ENCODE measurements at places on chromosomes 7 and 10.

DNA sequence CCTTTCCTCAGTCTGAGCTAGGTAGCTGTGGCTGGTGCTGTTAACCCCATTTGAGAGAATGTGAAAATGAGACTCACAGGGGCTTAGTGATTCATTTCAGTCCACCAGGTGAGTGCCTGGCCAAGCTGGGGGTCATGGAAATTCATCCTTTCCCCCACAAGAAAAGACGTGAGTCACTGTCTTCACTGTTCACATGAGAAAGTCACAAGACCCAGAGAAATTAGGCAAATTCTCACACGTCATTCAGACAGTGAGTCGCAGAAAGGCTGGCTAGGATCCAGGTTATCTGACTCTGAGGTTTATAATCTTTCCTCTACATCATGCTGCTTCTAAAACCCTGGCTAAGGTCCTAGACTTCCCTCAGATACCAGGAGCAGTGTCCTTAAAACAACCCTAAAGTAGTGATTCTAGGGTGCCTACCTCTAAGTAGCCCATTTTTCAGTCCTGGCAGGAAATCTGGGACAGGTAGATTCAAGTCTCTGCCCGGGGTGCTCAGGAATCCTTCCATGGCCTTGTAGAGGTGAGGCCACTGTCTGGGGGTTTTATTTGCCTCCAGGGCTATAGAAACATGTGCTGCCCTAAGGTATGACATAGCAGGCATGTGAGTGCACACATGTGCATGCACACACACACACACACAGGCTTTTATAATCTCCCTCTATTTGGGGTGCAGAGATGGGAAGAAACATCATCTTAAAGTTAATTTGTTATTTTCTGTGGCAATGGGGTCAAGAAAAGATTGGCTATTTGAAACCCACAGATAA lies 427.9 kb upstream of the CELF2 start:
- DNase-seq, result no peak

DNA sequence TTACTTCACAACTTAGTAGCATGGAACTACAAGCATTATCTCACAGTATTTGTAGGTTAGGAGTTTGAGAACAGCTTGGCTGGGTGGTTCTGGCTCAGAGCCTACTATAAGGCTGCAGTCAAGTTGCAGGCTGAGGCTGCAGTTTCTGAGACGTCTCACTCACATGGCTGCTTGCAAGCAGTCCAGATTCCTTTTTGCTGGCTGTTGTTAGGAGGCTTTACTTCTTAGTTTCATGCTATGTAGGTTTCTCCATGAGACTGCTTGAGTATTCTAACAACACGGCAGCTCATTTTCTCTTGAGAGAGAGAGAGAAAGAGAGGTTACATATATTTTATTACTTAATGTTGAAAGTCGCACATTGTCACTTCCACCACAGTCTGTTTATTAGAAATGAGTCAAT lies 1073.9 kb downstream of the NXPH1 start:
- peak; percentile 25 for DNase-seq

DNA sequence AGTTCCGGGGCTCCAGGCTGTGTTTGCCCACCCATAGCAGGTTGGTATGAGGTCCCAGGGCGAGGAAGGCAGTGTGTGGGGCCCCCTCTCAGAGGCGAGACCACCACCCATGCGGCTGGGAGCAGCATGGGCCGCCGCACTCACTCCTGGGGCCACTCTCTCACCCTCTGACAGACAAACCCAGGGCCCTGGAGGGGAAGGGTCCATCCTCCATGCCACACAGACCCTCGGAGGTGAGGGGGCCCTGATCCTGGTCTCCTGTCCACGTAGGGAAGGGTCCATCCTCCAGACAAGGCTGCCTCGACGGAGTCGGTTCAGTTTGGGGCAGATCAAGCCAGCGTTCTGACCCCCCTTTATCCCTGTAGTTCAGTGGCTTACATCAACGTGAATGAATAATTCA lies 230.8 kb downstream of the ELFN1 start:
- DNase-seq, result no peak

DNA sequence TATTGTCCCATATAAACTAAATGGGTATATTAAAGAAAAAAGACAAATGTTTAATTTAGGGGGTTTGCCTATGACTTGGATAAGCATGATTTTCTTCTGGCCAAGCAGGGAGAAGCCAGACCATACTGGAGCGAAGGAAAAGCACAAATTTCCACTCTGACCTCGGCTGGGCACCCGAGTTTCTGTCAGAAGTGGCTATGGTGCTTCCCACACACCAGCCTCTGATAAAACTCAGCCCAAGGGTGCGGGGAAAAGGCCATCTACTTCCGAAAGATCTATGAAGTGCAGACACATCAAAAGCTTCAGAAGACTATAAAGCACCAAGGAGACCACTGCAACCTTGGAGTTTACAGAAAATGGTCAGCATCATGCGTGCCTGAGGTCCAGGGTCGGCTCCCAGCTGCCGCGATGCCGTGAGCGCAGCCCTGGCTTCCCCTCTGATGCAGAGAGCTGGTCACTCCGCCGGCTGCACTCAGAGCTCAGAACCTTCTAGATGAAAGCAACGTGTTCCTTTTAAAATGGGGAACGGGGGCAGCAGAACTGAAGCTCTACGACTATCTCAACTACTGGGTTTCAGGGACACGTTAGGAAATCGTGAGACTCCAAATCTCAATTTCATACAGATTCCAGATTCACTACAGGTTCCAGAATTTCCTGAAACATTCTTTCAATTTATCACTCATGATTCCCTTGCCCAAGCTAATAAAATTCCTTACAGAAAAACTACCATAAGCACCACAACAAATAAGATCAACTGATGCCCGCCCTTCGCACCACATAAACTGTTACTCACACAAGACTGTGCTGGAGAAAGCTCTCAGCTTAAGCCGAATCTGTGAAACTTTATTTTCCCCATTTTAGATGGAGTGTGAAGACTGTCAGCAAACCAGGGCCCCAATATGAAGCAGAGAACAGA lies 84.5 kb downstream of the DIP2C start:
- DNase-seq, result no peak

DNA sequence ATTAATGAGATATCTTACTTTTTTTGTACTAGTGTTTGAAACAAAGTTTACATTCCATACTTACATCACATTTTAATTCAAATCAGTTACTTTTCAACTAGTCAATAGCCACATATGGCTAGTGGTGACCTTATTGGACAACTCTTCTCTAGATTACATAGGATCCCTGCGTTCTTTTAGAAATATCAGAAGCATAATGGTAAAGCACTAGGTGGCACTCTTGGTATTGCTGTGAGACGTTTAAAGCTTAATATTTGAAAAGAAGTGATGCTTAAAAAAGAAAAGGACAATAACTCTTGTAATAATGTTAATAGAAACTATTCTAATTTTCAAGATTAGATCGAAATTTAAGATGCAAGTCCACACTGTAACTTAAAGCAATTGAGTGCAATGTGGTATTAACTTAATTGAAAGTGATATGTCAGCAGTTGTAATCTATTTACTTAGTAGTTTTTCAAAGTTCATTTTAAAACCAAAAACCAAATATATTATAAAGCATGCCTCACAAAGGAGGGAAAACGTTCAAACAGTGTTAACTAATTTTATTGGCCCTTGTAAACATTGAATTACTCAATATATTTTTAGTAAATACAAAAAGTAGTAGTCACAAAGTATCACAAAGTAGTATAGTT lies 339.1 kb downstream of the ATRNL1 start:
- DNase-seq, result peak; percentile 41

DNA sequence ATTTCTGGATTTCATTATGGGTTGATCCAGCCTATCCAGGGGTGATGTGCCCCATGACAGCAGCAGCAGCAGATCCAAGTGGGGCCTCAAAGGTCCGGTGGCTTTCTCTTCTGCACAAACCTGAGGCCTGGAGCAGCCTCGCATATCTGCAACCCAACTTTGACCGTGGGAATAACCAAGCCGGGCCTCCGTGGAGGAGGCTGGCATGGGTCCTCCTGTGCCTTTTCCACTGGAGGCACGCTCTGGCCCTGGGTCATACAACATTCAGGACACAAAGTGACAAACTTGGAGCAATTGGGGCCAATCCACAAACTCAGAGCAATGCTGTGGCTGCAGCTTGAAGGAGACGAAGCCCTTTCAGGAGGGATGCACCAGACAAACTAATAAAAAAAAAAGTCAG lies 330.0 kb upstream of the MKI67 start:
- DNase-seq, result no peak

DNA sequence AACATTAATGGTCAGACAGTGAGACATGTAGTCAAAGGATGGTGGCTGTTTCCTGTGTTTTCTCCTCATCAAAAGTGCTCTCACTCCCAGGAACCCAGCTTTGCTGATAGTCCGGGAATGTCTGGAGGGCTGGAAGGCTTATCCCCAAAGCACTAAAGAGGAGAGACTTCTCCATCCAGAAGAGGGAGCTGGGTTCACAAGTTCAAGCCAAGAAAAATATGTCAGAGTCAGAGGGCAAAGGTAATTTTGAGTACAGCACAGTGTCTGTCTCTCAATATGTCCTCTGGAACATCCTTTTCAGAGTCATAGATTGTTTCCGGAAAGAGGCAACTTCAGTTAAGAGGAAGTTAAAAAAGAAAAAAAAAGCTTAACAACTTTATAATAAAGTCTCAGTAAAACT lies 281.5 kb upstream of the PHYHIPL start:
- peak; percentile 14 for DNase-seq

- peak; percentile 71 for DNase-seq
Measured at GRCh38 chr10:69337296-69338132, 59.2 kb downstream of the HK1 start.

GRCh38 chr10:77834943-77835668 lies 91.4 kb downstream of the DLG5 start:
- DNase-seq, result no peak

DNA sequence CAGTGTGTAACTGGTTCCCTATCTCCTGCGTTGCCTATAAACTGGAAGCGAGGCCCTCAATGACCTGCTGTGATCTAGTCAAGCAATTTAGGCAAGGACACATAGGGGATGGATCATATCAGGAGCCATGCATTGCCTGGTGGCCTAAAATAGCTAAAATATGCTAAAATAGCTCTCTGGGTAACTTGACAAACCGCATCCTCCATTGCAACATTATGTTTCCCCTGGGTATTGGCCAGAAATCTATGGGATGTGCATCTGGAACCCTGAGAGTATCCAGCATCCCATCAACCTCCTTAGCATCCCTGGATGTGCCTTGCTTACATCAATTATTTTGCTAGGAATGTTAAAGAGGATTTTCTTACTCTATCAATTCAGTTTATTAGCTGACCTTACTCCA lies 91.7 kb upstream of the ADCY1 start:
- DNase-seq, result no peak

- DNase-seq, result no peak
Measured at GRCh38 chr10:114260366-114260765, 21.3 kb downstream of the VWA2 start.

GRCh38 chr10:101050208-101051069 lies 11.3 kb upstream of the KAZALD1 start:
- DNase-seq, result peak; percentile 89

DNA sequence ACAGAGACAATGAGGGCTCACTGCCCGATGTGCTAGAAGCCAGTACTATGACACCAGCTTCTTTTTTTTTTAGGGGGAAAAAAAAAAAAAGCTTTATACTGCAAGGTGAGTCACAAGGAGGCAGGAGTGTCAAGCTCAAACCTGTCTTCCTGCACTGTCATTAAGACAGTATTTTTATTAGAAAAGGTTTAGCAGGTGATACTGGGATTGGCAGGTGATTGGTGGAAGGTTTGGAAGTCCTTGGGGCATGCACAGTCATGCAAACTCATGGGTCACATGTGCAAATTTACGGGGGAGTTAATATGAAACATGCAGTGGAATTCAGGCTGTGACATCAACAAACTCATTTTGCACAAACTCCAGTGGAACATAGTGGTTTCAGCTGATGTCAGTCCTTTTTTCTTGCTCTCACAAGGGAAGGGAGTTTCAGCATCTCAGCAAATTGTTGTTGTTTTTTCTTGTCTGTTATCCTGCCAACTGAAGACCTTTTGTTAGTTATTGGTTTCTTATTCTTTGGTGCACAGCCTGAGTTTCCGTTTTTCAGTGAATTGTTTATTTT lies 530.6 kb downstream of the ANKRD7 start:
- no peak for DNase-seq

GRCh38 chr10:133109711-133110110 lies 22.0 kb downstream of the ADGRA1 start:
- no peak for DNase-seq

GRCh38 chr10:3755440-3756359 lies 29.3 kb downstream of the KLF6 start:
- no peak for DNase-seq

GRCh38 chr7:155665957-155666287 lies 21.5 kb downstream of the RBM33 start:
- DNase-seq, result no peak

DNA sequence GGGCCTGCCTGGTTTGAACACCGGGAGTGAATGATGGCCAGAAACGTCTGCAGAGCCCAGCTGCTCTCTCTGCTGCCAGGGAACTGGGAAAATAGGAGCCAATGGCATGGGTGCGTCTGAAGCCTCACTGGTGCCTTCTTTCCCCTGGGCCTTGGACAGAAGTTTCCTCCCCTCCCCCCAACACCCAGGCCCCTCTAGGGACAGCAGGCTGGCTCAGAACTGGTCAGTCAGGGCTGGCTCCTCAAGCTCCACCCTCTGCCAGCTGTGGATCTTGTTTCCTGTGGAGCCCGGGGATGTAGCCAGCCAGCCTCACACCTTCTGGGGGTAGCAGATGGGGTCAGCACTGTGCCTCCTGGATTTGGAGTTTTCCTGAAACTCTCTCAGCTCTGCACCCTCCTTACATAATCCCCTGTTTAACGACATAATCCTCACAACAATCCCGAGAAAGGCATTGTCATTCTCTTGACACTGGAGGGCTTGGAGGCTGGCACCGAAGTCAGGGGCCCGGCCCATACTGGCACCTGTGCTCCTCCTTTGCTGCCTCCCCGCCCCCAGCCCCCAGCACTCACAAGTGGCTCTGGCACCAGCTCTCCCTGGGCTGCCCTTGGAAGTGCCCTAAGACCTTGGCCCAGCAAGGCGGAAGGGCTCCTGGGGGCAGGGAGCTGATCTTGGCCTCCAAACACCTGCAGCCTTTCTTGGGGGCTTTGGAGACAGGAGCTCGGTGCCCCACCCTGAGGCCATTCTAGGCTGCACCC lies 5.7 kb downstream of the LDB3 start:
- DNase-seq, result no peak

DNA sequence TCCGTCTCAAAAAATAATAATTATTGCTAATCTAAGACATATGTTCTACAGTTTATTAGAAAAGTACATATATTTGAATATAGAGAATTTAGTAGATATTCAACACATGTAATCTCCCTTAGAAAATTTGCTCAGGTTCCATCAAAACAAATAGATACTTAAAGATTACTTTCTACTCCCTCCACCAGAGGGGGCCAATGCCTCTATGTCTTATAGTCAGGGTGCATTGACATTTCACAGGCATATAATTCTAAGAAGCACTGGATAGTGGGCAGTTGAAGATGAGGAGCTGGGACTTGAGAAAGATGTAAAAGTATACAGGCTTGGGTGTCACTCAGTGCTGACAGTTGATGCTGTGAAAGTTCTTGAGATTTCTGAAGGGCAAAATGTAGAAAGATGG lies 301.6 kb upstream of the HPS1 start:
- peak; percentile 83 for DNase-seq

DNA sequence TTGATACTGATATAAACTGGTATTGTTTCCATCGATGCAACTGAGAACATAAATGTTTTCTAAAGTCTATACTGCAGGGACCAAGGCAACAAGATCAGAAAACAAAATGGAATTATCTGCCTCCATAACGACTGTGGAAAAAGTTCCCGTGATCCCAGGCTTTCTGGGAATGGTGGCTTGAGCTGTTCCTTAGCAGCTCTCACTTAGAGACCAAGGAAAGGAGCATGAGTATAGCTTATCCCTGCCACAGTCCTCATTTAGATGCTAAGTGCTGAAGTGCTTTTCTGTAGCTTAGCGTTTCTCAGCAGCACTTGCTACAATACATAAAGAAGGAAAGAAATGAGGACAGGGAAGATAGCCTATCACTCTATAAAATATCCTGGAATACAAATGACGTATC lies 5.5 kb downstream of the WNT8B start:
- DNase-seq, result peak; percentile 18

Measured in GM23338 (cell line).